ENCODE measurements at places on chromosomes 12 and 14.

DNA sequence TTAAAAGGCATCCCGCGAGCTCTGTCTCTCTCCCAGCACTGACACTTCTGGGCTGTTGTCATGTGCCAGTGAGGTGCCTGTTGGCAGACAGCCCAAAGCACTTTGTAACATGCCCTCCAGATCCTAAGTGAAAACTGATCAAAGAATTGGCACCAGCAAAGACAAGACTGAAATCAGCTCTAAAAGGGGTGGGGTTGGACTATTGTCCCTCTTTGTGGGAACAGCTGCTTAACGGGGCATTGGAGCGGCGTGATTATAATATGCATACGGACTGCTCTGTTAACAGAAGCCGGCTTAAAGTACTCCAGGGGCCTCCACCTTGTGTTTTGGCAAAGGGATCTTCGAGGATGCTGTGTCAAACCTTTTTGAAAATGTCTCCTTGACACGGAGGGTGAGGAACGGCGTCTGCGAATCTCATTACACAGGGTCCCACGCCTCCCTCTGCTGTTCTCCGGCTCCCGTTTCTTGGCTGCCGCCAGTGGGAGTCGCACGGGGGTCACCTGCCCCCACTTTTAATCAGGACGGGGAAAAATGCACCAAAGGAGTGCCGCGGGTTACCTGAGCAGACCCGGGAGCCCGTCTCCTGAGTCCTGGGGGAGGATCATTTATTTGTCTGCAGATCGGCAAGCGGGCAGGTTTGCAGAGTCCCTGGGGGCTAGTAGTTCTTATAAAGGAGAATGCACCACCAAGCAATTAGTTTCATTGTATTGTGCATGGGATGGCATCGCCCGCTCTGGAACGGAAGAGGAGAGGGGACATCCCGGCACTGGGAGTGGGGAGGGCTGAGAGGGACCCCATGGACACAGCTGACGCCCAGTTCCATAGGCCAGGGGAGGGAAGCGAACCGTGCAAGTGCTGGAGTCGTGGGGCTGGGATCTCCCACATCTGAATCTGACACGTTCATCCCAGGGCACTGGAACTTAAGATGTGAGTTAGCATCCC, 44.3 kb downstream of the SPRING1 start:
- DNase-seq = no peak

DNA sequence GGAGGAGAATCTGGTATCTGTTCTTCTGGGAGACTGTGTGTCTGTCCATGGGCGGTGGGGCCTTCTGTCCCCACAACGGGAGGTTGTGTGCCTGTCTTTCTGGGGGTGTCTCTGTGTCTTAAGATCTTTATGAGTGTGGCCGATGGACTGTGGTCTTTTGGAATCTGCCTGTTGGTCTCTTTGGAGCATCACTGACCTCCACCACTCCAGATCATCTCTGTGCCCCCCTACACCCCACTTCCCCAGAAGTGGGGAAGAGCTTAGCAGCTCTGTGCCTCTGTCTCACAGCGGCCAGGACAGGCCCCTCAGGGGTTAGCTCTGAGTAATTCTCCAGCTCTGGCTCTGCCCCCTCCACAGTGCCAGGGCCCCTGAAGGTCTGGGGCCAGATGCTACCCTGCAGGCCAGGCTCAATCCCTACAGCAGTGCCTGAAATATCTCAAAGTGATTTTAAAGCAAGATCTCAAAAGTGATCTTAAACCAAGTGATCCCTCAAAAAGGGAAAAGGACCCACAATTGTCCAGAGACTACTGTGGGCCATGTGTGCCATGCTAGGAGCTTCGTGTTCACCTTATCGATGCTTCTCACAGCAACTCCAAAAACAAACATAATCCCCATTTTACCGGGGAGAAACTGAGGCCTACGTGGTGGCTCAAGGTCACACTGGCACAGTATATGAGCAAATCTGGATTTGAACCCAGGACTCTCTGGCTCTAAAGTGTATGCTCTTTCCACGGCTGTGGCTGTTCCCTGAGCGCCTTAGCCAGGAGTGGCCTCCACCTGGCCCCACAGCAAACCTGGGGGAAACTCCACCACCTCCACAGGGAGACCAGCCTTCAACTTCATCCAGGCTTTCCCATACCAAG, 26.0 kb upstream of the KRT78 start:
- no peak for DNase-seq

DNA sequence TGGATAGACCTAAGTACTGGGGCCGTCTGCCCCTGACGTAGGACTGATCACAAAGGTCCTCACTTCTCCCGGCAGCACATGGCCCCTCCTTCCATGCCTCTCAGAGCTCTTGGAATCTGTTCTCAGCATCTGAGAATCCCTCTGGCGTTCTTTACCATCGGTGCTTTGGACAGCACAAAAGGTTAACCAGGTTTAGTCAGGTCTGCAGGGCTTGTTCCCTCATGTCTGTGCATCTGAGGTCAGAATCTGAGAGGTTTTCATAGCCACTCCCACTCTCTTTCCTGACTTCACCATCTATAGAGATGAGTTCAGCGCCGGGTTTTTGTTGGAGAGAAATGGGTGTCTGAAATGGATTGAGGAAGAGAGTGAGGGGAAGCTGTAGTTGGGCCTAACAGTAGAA, 130.0 kb upstream of the ARHGAP5 start:
- no peak for DNase-seq

DNA sequence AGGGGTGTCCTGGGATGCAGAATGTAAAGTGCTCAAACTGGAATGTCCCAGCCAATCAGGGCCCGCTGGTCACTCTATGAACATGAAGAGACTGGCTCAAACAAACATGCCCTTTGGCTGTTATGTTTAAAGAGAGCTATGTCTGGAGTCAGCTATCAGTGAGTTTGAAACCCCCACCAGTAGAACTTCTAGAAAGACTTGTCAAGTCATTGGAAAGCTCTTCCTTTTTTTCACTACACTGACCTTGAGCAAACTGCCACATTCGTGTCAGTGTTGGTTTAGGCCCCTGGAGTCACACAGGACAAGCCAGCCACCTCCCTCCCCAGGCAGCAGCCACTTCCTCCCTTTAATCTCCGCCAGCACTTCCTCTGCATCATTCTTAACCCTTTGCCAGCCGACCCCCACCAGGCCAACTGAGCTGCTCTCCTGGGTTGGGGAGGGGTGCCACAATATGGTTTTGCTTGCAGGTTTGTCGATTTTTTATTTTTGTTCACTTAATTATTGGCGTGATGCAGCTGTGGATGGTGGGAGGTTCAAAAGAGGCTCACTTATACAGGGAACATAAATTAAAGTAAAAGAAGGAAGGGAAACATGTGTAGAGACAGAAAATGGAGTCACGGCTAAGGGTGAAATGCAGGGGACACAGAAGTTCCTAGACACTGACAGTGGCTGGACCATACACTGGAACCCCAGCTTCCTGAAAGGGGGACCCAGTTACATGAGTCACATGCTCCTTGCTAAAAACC, 25.3 kb downstream of the CMKLR1 start:
- no peak for DNase-seq

DNA sequence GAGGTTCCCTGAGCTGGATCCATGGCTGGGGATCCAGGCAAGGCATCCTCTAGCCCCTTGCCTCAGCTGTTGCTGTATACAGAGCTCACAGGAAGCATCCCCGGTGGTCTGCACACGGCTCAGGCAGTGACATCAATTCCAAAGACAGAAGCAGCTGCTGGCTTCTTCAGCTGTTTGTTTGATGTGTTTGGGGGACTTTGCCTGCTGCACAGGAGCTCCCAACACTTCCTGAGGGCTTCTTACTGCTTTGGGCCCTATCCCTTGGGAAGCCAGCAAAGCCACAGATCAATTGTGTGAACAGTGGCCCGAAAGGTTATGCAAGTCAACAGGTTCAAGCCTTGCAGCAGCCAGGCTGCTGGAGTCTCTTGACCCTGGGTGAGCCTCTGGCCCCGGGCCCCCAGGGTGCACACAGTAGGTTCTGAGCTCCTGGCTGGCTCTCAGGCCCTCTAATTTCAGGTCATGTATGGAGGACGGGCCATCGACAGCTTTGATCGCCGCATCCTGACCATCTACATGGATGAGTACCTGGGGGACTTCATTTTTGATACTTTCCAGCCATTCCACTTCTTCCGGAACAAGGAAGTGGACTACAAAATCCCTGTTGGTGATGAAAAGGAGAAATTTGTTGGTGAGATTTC, 42.6 kb downstream of the CCDC92 start:
- no peak for DNase-seq

DNA sequence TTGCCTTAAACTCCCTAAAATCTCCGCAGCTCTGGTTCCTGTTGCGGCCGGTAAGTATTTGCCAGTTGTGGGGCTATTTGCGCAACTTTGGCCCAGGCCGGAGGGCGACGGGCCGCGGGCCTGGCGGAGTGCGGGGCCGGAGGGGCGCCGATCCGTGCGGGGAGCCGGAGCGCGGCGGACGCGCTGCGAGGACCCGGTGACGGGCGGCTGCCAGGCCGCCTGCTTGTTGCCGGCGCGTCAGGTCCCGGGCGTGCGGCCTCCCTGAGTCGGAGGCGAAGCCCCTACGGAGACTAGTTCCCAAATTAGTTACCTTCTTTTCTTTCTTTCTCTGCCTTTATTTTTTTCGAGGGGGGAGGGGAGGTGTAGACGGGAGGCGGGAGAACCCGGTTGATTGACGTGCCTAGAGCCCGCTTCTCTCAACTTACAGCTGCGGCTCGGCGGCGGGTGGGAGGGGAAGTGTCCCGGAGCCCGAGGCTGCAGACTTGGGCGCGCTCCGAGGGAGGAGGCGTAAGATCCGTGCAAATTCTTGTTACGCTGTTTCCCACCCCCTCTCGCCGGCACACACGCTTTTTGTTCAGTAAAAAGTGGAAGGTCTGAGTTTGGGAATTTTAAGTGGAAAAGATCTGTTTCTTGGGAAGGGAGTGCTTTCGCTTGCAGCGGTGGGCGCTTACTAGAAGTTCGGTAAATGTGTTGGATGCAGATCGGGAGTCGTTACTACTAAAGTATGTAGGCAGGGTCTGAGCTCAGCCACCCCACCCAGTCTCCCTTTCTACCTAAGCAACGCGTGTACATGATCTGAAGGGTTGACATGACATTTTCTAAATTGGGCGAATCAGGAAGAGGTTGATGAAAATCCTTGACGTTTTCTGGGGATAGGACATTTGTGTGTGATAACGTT, 576 bp downstream of the ZBTB1 start:
- peak; percentile 91 for DNase-seq

GRCh38 chr12:12684375-12685106, 11.4 kb downstream of the GPR19 start:
- peak; percentile 39 for DNase-seq

DNA sequence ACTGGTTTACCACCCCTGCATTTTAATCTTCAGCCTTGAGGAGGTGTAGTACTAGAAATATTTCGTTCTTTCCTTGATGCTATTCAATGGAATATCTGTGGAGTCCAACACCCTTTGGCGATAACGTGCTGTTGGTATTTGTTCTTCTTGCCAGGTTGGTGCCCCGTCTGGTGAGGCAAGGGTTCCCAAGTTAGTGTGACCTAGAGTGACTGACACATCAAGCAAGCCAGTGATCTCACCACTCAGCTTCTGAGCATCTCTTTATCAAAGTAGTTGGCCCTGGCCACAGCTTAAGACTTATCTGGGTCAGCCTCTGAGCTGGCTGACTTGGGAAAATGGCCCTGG, 60.2 kb downstream of the PLXNC1 start:
- no peak for DNase-seq

- no peak for DNase-seq
These were observed 1009.6 kb downstream of the DIO2 start for GRCh38 chr14:79201564-79202207.

- no peak for DNase-seq
These were observed 7.8 kb upstream of the AMN start for GRCh38 chr14:102914474-102915291.

DNA sequence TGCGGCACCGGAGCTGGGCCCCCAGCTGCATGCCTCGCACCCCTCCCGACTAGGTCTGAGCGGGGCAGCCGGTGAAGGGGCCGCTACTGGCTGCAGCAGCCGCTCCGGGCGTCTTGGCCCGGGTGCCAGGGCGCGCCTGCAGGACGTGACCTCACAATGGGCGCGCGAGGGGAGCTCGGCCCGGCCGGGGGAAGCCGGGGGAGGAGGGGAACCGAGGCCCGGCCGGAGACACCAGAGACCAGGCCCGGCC, 353 bp downstream of the BAG5 start:
- DNase-seq = no peak

DNA sequence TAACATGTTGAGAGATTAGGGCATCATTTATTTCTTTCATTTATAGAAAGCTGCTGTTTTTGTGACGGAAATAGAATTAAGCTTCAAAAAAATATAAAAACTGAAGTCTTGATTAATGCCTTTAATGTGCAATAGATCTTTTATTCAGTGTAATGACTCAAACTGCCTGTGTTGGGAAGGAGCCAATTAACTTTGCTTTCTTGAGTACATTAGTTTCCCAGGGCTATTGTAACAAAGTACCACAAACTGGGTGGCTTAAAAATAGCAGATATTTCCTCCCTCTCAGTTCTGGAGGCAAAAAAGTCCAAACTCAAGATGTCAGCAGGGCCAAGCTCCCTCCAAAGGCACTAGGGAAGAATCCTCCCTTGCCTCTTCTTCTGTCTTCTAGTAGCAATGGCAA, 36.6 kb downstream of the EID3 start:
- peak; percentile 18 for DNase-seq

- no peak for DNase-seq
These were observed 17.5 kb downstream of the MTRFR start for GRCh38 chr12:123250471-123251383.

DNA sequence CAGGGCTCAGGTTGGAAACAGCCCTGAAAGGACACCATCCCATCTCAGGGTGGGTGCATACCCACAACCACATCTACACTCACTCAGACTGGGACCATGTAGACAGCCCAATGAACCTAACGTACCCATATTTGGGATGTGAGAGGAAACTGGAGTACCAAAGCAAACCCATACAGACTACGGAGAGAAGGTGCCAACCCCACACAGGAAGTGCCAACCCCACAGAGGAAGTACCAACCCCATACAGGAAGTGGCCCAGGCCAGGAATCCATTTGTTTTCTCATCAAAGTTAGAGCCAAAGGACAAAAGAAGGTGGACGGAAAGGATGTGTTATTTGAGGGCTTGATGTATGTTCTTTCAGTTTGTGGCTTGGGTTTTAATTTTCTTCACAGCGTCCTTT, 19.5 kb upstream of the SPIC start:
- no peak for DNase-seq

GRCh38 chr14:100147691-100148464, 11.6 kb downstream of the DEGS2 start:
- no peak for DNase-seq

- peak; percentile 54 for DNase-seq
These were observed 90.8 kb downstream of the AEBP2 start for GRCh38 chr12:19529951-19530636.

GRCh38 chr12:7877420-7877819, 4.7 kb upstream of the SLC2A14 start:
- DNase-seq = no peak

DNA sequence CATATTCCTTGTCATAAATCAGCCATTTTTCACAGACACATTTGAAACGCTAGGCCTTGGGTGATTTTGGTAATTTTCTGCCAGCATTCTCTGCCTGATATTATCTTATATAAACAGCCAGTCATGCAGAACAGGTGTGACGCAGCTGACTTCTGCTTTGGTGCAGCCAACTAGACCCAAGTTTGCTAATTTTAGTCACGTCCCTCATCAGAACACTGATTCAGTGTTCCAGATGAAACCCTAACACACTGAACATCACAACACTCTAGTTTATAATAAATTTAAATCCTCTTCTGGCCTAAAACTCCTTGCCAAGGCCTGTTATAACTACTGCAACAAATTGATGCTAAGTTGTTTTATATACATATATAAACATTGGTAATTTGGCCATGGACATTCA, 386.1 kb downstream of the SEC23A start:
- no peak for DNase-seq
